Neural crest cell (in vitro differentiated cells): ENCODE measurements at places on chromosomes 4 and X.

DNA sequence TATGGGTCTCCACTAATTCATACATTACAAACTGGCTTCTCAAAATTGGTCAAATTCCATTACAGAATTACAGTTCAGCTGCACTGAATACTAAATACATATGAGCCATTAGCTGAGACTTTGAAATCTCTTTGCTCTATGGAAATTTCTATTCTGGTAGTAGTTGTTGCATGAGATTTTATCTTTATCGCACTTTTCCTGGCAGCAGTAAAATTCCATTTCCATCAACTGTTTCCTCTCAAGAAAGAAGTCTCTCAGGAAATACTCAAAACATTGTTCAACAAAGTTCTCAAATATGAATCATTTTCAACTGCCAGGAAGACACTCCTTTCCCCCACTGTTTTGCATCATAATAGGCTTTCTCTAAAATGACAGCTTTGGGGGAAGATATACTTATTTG is 51.3 kb downstream of the ATP11C start:
- DNase-seq = no peak

DNA sequence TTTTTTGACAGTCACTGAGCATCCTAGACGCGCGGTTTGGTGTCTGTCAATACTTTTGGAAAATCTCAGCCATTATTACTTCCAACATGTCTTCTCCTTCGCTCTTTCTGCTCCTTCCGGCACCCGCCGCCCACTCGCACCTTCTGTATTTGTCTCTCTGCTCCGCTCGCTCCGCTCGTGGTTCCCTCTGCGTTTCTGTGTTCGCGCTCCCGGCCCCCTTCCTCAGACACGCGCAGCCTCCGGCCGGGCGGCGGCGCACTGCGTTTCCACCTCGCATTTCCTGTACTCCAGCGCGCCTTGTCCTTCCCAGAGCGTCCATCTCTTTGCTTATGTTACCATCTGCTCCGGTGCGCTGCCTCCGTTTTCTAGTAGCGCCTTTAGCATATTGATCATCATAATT is 21.1 kb downstream of the PDE6B start:
- DNase-seq = no peak

GRCh38 chr4:153787575-153787974 is 1.3 kb downstream of the SFRP2 start:
- DNase-seq = no peak

GRCh38 chrX:17802756-17803155 is 58.3 kb downstream of the RAI2 start:
- peak; percentile 16 for DNase-seq

GRCh38 chr4:54543088-54543795 is 114.5 kb upstream of the KIT start:
- no peak for DNase-seq

DNA sequence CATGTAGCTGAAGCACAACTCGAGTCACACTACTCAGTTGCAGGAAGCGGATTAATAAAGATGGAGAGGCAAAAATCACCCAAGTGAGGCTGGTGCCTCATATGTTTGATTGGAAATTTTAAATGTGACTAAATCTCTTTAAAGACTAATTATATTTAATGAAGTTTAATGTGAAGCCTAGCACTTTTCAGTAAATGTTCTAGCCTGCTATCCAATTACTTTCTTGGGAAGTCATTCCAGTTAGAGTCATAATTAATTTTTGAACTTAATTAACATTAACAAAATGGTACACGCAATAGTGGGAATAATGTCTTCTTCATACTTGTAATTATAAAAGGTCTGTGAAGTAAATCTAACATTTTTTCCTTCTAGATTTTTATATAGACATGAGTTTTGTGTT is 20.6 kb downstream of the F11 start:
- DNase-seq = no peak

DNA sequence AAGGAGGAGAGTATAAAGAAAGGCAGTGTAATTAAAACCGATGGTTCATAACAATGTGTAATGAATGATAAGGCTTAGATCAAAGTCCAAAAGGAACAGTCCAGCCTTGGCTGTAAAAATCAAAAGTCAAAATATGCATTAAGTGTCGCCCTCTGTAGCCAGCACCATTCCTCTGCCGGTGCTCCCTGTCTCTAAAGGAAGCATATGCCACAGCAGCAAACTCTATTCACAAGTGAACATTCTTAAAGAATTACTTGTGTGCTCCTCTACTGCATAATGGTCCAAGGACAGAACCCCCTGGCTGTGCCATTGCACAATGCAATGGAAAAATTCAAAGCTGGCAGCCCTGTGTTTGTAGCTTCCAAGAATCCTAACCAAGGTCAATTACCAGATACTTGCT is 16.3 kb upstream of the MBNL3 start:
- DNase-seq = no peak

DNA sequence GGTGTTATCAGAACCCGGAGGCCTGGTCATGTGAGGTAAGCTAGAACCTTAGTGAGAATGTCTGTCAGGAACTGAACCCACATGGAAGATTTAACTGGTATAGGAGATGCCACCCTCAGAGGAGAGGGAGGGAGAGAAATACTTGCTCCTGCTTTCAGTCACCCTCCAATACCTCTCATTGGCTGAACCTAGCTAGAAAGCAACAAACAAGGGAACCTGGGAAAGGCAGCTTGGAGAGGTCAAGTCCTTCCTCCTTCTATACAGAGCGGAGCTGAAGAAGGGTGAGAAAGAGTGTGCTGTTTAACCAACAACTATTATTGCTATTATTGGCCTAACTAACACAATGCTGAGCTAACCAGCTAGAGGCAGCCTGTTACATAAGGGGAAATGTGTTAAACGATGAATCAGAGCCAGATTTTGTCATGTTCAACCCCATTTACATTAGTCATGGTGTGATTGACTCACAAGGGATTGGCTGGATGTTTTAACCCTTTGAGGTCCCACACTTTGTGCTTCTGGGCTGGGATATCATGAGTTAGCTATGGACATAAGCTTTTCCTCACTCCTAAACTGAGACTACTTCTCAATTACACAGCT is 96.5 kb upstream of the ESX1 start:
- no peak for DNase-seq

DNA sequence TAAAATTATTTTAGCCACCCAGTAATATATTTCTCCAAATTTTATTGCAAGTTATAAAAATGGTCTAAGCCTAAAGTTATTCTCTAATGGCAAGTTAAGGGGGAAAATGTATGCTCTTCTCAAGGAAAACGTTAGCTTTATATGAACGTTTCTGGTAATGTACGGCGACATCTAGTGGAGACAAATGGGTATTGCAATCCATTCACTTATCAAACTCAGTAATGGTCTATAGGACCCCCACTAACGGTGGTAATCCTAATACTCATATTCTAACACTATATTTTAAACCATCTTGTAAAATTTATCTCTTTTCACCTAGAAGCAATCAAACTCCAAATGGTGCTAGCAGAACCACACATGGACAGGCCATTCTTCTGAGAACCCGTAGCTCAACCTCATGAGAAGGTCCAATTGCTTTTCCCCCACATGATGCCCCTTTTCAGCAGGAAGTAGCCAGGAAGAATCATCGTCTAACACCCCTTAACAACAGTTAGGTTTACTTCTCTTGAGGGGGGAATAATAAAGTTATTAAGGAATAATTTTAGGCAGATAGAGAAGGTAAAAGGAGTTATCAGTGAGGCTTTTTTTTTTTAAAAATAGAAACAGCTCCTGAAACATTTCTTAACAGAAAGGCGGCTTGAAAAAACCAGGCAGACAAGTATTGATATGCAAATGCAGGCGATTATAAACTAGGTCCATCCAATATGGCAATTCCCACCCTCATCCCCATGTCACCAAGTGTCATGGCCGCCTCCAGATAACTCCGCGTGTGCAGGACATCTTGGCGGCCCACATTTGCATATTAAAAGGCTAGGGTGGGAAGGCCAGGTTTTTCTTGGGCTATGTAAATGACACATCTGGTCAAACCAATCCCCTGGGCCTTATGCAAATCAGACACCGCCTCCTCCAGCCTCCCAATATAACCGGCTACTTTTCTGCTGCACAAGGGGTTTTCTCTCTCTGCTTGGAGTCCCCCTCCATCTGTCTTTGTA is 35.0 kb downstream of the NUDT11 start:
- DNase-seq = peak; percentile 20

DNA sequence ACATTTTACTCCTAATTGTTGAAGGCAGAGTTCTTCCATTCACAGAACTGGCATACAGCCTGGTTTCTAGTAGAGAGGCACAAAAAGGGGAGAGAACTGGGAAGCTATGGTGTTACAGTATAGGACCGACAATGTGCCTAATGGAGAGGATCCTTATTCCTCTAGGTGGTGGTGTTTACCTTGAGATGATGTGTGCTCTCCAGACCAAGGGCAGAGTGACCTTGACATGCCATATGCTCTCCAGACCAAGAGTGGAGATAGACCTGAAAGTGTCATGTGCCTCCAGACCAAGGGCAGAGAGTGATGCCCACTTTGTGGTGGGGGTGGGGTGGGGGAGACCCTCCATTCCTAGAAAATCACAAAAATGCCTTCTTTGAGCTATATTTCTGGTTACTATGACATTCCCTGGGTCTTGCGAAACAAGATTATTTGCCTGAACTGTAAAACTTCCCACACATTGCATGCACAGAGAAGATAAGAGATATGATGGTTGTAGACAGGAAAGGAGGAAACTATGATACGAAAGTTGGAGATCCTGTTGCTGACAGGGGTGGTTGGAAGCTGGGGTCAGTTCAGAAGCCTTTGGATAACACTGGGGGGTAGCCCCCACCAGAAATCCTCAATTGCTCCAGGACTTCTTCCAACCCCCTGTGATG is 119.7 kb downstream of the TEX13C start:
- no peak for DNase-seq

- no peak for DNase-seq
These were observed 1640.9 kb upstream of the PCDH7 start for GRCh38 chr4:29079260-29079659.

DNA sequence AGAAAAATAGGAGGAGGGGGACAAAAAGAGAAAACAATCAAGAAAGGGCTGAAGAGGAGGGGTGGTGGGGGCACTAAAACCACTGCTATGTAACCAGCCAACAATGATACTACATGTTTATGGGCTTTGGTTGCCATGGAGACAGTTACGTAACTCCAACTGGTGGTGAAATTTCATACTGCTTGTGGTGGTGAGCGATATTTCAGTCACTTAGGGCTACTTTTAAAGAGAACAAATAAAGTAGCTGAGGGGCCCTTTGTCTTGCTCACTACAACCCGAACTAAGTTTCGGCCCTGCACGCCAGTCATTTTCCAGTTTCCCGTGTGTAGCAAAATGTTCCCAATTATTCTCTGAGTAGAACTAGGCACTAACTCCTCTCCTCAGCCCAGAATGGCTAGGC is 275.2 kb upstream of the EDA2R start:
- DNase-seq = no peak

- no peak for DNase-seq
These were observed 181.6 kb downstream of the UGT8 start for GRCh38 chr4:114780205-114780604.

DNA sequence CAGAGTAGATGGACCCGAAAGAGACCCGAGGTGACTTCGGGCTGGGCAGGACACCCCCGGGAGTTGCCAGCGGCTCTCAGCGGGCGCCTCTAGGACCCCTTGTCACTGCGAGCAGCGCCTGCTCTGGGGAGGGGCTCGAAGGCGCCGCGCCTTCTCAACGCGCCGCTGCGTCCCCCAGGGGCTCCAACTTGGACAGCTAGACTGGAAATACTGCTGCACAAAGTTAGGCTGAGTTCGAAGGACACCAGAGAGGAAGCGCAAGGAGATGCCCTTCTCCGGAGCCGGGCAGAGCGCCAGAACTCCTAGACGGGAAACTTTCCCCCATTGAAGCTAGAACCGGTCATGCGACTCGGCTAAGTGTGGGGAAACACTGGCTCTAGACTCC is 493 bp upstream of the KCNIP4 start:
- DNase-seq = no peak

GRCh38 chr4:85448906-85449890 is 25.8 kb upstream of the ARHGAP24 start:
- DNase-seq = no peak

- DNase-seq = no peak
These were observed 8.1 kb downstream of the SSR4 start for GRCh38 chrX:153802513-153803045.

DNA sequence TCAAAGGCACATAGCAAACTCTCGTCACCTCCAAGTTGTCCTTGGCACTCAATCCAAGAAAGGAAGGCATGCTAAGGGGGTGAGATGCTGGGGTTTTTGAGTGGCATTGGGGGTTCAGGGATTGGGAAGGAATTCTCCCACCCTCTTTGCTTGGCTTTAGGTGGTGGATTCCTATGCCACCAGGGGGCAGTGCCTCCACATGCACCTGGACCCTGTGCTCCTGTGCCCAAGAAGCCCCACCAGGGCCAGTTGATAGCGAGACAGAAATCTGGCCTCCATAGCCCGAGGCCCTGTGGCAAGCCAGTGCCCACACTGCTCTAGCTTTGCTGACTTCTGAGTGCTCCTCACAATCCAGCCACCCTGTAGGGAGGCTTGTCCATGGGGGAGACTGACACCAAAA is 2.0 kb upstream of the FATE1 start:
- DNase-seq = peak; percentile 20

- no peak for DNase-seq
These were observed 362.0 kb downstream of the ADAM29 start for GRCh38 chr4:175280153-175280552.

GRCh38 chr4:123990310-123990870 is 593.8 kb downstream of the SPRY1 start:
- DNase-seq = no peak
